Activated T-helper 1 cell treated with anti-CD3 and anti-CD28 coated beads, Interleukin-12 subunit alpha, Interleukin-12 subunit beta, Interleukin-2, Interleukin-4 antibody, amounts not matched to agents 30 ng/mL and 10 ng/mL and 1 ng/mL, durations not matched to agents 14 hours and 24 hours and 36 hours (primary cell): ENCODE measurements at places on chromosomes 16 and 17. TPM values are rescaled to one million over a fixed set of nuclear protein-coding genes. Genes with fewer than 3 reads are reported as not detected.
A peak's percentile ranks its signal among the peaks of the same experiment; 100 is the strongest.

ZNF423 gene
- not detected in 2 replicates for total RNA-seq

DNA sequence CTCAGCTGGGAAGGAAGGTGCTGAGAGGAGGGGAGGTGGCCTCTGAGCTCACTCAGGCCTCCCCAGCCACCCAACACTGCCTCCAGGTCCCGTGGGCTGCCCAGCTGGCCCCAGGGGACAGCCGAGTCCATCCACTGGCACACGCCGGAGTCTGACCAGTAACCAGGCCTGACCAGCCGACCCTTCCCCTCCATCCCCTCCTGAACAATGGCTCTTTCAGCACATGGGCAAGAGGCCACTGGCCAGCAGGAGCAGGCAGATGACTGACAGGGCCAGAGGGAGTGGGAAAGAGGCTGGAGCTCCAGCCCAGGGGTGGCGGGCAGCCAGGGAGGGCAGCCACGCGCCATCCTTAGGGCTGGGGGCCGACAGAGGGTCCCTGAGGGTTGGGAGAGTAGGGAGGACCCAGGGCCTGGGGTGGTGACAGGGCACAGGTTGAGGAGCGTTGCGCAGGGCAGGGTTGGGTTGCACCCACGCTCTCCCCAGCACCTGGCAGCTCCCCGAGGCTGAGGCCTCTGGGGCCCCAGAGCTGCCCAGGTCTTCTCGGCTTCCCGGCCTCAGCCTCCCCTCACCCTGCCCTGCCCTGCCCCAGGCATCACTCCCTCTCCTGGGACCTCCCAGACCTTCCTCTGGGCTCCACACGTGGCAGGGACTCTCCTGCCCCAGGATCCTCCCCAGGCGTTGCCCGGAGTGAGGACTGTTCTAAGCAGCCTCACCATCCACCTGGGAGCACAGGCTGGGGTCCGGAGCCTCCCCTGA lies 20.2 kb upstream of the SLC38A10 start:
- DNase-seq: no peak

- no peak for DNase-seq
Measured at GRCh38 chr17:65085397-65085796, 28.9 kb upstream of the GNA13 start.

DNA sequence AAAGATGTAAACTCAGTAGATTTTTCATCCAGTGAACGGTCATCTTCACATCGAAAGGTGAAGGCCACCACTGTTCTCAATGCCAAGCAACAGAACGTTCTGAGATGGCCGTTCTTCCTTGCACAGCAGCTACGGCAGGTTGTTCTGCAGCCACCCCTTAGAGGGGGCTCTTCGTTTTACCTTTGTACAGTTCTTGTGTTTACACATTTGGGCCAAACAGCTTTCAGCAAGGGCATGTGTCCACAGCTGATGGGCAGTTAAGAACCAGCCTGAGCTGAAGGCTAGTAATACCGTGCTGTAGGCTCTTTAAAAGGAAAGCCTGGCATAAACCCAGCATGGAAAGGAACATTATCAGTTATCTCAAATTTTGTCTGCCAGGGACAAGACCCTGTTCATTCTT lies 15.9 kb downstream of the PLD6 start:
- no peak for DNase-seq

DNA sequence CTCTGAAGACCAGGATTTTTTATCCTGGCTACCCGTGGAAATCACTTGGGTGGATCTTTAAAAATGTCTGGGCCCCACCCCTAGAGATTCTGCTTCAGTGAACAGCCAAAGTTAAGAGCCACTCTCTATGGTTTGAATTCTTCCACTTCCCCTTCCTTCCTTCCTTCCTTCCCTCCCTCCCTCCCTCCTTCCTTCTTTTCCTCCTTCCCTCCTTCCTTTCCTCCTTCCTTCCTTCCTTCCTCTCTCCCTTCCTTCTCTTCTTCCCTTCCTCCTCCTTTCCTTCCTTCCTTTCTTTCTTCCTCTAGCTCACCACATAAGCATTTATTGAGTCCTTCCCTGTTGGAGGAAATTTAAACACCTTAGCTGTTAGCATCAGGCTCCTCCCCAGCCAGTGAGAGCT lies 203.6 kb downstream of the KATNIP start:
- no peak for DNase-seq

- DNase-seq: peak; percentile 53
Measured at GRCh38 chr17:48878920-48879898, 13.4 kb upstream of the ATP5MC1 start.

GNAO1 gene
- total RNA-seq: 1.7 and 2.0 TPM in 2 replicates

GDPD3 gene
- 4.3 and 6.3 TPM in 2 replicates for total RNA-seq

DNA sequence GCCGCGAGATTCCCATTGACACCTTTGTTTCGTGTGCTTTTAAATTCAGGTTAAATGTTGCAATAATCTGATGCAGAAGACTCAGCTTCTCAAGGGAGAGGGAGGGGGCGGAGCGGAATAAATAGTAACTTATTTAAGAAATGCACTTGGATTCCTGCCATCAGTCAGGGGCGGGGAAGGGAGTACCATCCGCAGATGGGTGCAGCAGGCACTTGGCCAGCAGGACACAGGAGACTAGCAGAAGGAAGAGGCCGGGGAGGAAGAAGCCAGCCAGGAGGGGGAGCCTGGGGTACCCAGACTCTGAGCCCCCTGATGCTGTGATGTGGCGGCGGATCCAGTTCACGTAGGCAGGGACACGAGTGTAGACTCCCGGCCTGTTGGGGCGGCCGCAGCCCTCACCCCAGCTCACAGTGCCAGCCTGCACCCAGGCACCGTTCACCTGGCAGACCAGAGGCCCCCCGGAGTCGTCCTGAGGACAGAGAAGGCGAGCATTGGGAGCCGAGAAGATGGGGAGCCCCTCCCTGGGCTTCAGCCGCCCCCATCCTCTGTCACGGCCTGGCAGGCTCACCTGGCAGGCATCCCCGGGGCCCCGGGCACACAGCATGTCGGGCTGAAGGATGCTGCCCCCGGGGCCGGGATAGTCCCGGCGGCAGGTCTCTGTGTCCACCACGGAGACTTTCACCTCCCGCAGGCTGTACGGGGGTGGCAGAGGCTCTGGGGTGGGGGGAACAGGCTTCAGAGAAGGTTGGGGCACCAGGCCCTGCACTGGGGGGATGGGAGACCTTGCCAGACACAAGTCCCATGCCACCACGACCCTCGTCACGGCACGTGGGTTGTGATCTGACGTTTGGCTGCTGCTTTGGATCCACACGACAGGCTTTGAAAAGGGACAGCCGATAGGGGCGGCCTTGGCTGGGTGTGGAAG lies 3.2 kb downstream of the TPSG1 start:
- no peak for DNase-seq

DBNDD1 gene
- 0.18 TPM in 1 of 2 replicates, not detected in the other for total RNA-seq

DNA sequence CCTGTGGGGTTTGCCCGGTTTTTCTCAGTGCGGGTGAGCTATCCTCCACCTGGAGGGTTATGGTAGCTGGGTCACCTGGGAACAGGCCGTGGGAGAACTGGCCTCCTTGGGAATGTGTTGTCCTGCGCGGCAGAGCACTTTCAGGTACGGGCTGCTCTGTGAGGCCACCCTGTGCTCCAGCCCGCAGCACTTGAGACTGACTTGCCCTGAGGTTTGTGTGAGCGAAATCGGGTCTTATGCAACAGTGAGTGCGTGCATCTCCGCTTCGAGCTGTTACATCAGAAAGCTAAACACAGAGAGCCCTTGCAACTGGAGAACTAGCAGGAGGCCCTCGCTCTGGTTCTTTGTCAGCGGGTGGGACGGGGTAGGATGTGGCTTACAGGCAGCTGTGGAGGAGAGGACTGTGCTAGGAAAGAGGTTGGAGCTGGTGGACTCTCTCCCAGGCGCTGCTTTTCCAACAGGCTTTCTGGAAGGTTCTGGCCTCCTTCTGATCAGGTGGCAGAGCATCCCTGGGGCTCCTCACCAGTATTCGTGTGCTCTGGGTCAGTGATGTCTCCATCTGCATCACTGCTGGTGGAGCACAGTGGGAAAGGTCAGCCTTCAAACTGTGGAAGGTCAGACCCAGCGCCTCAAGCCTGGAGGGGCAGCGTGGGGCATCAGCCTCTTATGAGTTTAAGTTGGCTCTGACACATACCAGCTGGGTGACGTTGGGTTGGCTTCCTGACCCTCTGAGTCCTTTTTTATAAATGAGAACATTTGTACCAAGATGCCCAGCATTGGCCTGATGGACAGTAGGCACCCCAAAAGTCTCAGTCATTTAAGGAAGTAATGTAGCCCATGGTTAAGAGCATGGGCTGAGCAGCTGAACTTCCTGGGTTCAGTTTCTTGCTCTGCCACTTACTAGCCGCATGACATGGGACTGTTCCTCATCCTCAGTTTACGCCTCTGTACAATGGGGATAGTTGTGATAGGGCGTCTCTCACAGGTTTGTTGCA lies 76.3 kb downstream of the KSR1 start:
- no peak for DNase-seq

GRCh38 chr16:65608455-65608854 lies 486.6 kb upstream of the CDH11 start:
- DNase-seq: no peak

DNA sequence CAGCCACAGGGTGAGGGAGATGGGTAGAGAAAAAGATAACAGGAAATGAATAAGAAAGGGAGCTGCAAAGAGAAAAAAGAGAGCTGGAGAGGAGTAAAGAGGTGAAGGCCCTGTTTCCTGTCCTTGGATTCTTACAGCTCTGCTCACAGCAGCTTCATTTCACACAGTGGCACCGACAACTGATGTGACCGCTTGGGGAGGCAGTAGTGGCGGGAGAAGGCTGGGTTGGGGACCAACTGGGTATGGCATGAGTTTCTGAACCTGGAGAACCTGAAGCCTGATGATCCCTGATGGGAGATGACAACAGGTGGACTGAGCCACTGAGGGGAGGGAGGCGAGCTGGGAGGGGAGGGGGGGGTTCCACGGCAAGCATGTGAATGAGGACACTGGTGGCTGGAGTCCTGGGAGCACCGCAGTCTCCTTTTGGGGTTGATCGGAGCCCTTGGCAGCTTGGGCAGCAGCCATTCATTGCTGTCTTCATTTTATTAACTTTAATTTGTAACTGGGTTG lies 34.3 kb upstream of the TOB1 start:
- no peak for DNase-seq

- no peak for DNase-seq
Measured at GRCh38 chr17:40509626-40510327, 8.4 kb upstream of the TNS4 start.

FZD2 gene
- total RNA-seq: not detected in 2 replicates

TBX2 gene
- not detected in 2 replicates for total RNA-seq

- DNase-seq: no peak
Measured at GRCh38 chr17:72191356-72191755, 70.5 kb downstream of the SOX9 start.

CD300LB gene
- not detected in 2 replicates for total RNA-seq

KRTAP3-1 gene
- not detected in 2 replicates for total RNA-seq

- no peak for DNase-seq
Measured at GRCh38 chr17:74361230-74362068, at the start of gene BTBD17. BTBD17 (minus strand) TSS chr17:74361868; CDS start chr17:74361819, 49 bp downstream.

DNA sequence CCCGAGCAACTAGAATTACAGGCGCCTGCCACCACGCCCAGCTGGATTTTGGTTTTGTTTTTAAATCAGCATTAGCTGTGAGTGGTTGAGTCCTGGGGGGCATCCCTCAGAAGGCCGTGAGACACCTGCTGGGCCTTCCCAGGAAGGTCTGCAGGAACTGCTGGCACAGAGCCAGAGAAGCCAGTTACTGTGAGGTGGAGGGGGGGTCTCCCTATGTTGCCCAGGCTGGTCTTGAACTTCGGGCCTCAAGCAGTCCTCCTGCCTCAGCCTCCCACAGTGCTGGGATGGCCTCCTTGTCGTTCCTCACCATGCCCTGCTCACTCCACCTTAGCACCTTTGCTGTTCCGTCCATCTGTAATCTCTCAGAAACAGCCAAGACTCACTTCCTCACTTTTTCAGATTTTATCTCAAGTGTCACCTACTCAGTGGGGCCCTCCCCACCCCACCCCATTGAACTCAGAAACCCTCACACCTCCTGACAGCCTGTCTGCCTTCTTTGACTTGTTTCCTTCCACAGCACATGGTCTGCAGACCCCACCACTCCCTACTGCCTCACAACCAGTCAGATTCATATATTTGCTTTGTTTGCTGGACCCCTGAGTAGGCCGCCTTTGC lies 62.3 kb downstream of the WSB1 start:
- no peak for DNase-seq

TAT gene
- not detected in 2 replicates for total RNA-seq

- no peak for DNase-seq
Measured at GRCh38 chr17:63525190-63525946, 2.2 kb downstream of the KCNH6 start.

DNA sequence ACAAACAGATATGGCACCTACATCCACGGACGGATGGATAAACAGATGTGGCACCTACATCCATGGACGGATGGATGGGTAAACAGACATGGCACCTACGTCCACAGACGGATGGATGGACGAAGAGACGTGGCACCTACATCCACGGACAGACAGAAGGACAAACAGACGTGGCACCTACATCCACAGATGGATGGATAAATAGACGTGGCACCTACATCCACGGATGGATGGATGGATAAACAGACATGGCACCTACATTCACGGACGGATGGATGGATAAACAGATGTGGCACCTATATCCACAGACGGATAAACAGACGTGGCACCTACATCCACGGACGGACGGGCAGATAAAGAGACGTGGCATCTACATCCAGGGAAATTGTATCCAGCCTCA lies 45.6 kb downstream of the TIMM22 start:
- no peak for DNase-seq

GRCh38 chr16:6633456-6633855 lies 699.2 kb upstream of the RBFOX1 start:
- DNase-seq: no peak

CTRB1 gene
- total RNA-seq: not detected in 2 replicates

DNA sequence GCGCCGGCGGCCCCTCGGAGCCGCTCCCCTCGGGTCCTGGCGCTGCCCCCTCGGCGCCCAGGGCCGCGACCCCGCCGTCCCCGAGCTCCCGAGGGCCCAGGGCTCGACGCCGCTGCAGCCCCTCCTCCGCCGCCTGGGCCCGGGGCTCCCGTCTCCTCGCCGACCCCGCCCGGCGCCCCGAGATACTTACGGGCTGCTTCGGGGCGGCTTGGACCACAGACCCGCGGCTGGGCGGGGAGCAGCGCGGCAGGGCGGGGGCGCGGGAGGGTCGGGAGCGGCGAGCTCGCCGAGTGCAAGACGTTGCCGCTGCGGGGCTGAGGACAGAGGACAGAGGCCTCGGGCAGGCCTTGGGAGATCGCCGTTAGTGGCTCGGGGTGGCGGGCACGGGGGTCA lies 290 bp downstream of the TOB1 start:
- no peak for DNase-seq

GRCh38 chr17:40479754-40480480 lies 21.5 kb downstream of the TNS4 start:
- DNase-seq: no peak

DNA sequence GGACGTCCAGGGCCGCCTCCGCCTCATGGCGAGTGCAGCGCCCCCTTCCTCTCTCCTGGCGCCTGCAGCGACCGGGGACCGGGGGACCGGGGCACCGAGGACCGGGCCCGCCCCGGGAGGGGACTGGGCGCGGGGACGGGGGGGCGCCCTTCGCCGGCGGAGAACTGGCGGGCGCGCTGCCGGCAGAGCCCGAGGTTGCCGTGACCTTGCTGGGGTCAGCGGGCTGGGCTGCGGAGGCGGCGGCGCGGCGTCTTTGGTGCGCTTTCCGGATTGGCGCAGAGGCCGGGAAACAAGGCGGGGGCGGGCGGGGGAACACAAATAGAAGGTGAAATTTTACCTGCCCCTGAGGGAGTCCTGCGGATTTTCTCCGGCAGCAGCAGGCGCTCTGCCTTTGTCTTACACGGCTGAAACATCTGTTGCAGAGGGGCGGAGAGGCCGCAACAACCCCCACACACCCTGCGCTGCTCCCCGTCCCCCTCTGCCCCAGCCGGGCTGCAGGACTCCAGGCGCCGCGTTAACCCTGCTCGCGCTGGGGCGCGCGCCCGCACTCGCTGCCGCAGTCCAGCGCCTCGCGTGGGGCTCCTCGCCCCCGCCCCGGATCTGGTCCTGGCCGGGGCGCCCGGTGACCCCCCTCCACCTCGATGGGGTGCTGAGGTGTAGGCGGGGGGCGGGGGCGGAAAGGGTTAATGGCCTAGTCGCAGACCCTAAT lies 53.5 kb downstream of the SREBF1 start:
- peak; percentile 47 for DNase-seq

NPIPB9 gene
- total RNA-seq: 2.4 and 5.3 TPM in 2 replicates
